Stimulated activated CD8-positive, alpha-beta memory T cell treated with anti-CD3 and anti-CD28 coated beads, Interleukin-7, amount 100 ng/mL, for 48 hours (primary cell): ENCODE measurements at places on chromosomes 2 and 18.

GRCh38 chr2:175004730-175004979, 526 bp downstream of the CHN1 start:
- no peak for DNase-seq

- no peak for DNase-seq
Measured at GRCh38 chr2:226037526-226037925, 638.0 kb downstream of the NYAP2 start.

GRCh38 chr2:130864830-130865800, 28.4 kb downstream of the ARHGEF4 start:
- DNase-seq: no peak

GRCh38 chr2:23746141-23746863, 180.6 kb downstream of the ATAD2B start:
- DNase-seq: no peak

GRCh38 chr2:120653046-120653445, 82.6 kb upstream of the GLI2 start:
- no peak for DNase-seq

- DNase-seq: no peak
Measured at GRCh38 chr2:75892490-75892889, 181.8 kb upstream of the GCFC2 start.

- no peak for DNase-seq
Measured at GRCh38 chr18:67813380-67814028, 297.0 kb upstream of the DSEL start.

GRCh38 chr18:39751921-39752320, 2186.3 kb upstream of the CELF4 start:
- DNase-seq: no peak

DNA sequence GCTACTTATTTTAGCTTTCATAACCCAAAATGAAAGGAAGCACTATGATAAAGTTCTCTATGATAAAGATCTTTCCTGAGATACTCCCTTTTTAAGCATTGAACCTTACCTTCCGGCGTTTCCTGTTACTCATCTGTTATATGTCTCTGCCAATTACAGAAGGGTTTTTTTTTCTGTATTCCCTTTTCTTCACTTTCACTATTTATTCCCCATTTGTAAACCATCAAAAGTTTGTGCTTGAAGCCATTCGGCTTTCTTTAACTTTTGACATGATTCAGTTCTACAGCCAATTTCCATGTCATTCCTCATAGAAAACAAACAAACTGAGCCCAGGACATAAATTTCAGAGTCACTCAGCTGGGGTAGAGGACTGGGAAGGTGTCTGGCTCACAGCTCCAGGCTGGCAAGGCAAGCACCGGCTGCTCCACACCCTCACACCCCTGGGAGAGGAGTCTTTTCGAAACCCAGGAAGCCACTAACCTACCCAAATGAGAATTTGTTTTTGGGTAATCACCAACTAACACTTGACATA, 429.4 kb upstream of the TRIB2 start:
- no peak for DNase-seq

GRCh38 chr2:230711224-230711623, 1.4 kb upstream of the CAB39 start:
- no peak for DNase-seq

DNA sequence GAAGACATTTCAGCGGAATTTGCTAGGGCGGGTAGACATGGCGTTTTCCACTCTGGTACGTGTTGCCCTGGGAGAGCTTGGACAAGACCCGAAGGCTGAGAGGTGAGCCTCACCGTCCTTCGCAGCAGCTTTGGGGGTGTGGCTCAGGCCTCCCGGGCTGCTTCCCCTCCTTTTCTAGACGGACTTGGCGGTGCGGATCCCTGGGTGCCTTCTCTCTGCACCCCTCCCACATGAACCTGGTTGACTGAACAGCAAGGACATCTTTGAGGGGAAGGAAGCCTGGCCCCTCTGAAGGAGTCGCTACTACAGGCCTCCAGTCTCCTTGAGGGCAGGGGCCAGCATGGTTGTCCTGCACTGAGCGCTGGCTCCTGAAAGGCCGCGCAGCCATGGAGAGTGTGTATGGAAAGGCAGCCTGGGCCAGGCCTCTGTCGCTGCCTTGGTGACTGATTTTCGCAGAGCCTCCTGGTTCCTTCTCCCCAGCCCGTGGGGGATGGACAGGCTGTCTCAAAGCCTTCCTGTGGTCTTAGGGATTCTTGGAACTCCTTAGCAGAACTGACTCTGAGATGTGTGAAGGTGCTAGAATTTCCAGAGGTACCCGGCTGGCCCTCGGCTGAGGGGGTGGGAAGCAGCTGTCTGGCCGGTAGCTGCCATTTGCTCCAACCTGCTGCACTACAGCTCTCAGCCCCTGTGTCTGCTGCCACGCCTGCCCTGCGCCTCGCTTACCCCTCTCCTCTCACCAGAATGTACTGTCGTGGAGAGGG, 9.9 kb downstream of the CNNM4 start:
- no peak for DNase-seq

DNA sequence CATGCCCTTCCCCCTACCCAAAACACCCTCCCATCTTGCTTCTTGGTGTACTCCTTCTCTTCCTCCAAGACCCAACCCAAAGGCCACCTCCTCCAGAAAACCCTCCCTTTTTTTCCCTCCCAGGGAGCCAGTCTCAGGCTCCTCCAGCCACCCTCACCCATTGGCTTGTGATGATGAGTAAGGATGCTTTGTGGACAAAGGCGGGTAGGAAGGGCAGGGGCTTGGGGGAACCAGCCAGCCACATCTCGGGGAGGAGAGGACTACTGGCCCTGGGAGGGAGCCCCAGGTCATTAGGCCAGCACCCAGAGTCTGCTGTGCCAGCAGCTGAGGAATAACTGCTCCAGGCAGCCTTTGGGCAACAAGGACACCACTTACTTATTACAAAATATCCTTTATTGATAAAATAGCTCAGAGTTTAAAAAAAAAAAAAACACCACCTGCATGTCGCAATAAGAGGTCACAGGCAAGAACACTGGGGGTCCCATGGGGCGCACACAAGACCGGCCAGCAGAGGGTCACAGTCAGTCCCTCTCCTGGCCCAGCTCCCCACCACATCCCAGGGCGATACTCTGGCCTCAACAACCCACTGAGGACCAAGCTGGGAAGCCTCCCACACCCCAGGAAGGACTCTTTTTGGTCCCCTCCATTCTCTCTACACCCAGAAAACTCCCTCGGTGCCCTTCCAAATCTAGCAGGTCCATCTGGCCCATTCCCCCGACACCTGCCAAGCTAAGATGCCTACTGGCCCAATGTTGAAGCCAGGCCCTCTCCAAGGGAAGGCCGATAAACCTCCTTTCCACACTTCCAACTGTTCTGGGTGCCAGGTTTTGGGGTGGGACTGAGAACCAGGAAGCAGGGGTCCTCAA, 3.6 kb downstream of the ADRA2B start:
- DNase-seq: no peak

GRCh38 chr18:50397023-50397422, 22.2 kb downstream of the SKA1 start:
- DNase-seq: no peak

DNA sequence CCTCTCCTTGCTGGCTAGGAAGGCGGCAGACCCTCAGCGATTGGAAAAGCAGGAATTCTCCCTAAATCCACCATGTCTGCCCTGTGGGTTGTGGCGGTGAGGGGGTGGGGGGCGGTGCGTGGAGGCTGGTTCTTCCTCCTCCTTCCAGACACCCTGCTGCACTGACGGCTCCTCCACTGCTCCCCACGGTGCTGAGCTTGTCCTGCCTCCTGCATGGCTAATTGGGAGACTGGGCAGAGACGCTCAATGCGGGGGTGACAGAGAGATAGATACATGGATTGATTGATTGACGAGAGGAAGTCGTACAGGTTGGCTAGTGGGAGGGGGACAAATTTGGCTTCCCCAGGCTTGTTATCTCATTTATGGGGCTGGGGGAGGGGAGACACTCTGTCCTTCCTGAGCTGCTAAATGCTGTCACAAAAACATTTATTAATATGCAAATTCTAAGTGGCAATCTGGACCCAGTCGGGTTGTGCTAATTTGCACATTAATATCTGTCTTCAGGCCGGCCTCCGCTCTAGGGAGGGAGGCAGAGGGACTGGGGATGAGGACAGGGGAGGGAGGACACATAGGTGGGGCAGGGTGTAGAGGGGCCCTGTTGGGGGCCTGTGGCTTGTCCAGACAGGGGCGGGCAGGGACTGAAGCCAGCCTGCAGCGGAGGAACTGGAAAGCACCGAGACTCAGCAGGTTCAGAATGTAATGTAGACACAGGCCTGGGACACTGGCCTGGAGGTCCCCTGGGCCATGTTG, 181.6 kb downstream of the CELF4 start:
- DNase-seq: no peak

- no peak for DNase-seq
Measured at GRCh38 chr2:64692401-64692800, 38.7 kb upstream of the SERTAD2 start.

- DNase-seq: no peak
Measured at GRCh38 chr2:235312571-235312970, 181.3 kb upstream of the AGAP1 start.

- DNase-seq: no peak
Measured at GRCh38 chr2:98585386-98585785, 22.9 kb downstream of the COA5 start.

DNA sequence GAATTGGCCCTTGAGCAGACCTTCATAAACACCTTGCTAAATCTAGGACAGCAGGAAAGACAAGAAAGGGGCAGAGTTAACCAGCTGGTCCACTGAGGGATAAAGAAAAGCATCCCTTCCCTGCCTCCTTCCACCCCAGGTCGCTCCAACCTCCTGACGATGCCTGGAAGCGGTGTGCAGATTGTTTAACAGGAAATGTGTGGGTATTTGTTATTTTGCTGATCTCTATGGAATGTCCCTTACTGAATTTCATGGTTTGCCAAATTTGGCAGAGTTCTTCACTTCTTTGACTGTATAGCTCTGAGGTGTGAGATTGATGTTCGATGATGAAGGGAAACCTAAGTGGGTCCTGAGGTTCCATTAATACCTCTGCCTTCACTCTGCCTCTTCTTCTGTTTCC, 72.9 kb downstream of the MAP3K20 start:
- no peak for DNase-seq

GRCh38 chr2:85253890-85254289, 73.9 kb downstream of the TGOLN2 start:
- DNase-seq: no peak

GRCh38 chr2:184633726-184634125, 35.4 kb downstream of the ZNF804A start:
- no peak for DNase-seq

DNA sequence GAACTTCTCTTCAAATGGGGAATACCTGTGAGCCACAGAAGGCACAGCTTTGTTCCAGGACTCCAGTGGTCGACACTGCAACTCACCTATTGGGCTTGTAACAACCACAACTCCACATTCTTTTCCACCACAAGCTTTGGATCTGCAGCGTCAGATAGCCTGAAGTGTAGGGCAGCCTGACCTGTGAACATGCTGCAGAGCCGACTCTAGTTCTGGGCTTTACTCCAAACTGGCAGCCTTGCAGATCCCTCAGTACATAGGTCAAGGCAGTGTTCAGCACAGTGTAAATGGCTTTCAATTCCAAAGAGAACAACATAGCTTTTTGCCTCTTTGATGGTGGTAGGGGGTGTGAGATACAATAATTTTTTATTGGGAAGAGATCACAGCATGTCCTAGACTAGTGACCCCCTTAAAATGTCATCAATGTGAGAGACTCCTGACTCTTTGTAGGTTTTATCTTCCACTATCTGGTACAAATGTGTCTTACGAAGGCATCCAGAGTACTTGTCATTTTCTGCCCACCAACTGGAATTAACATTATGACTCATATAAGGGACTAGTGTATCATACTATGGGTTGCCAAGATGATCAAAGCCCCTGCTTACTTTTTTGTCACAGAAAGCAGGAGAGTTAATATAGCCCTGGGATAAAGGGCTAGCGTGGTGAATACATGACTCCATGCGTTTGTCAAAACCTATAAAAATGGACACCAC, 149.8 kb downstream of the COPS8 start:
- no peak for DNase-seq

- DNase-seq: no peak
Measured at GRCh38 chr2:202932425-202933138, 20.5 kb downstream of the CARF start.

DNA sequence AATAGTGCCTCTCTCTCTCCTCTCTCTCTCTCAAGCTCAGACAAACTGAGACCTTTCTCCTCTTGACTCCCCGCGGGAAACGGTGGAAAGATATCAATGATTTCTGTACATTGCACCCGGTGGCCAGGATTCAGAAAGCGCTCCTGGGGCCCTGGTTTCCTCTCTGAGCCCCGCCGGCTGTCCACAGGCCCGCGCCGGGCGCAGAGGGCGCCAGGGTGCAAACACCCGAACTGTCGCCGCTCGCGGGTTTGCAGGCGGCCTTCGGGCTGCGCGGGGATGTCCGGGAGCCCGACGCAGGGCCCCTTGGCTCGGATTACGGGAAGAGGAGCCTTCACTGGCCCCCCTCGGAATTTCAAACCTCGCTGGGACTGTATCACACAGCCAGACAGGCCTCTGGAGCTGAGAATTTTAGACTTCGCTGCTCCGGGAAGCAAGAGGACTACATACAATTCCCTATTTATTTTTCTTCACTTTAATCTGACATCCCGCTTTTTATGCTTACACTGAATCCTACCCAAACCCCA, 5.2 kb upstream of the EN1 start:
- no peak for DNase-seq

- no peak for DNase-seq
Measured at GRCh38 chr2:203071148-203071547, 56.5 kb downstream of the NBEAL1 start.

DNA sequence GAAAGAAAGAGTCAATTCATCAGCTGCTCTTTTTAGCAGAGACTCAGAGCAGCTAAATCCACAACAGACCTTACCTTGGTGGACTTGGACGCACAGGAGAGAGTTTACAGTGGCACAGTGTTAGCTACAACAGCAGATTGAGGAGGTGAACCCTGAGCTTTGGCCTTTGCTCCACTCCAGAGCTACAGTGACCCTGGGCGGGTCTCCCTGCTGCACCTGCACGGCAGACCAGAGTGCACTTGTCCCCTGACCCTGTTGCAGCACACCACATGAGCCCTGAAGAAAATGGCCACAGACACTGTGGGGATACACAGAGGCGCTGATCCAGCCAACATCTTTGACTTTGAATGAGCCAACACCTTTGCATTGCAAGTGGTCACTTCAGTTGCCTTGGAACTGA, 11.0 kb downstream of the SLC19A3 start:
- DNase-seq: no peak

DNA sequence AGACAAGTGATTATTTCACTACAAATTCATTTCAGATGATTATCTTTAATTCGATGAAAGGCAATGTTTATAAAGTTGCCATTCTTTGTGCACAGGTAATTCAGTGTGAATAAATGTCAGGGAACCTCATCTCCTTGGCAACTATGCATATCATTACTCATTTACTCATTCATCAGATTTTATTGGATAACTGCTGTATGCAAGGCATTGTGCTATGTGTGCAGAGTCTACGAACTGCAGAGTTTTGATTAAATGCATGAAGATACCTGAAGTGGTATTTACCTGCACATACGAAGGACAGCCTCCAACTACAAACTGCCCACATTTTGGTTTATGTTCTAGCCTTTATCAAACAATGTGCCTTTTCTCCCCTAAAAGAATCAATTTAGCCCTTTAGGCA, 3.5 kb downstream of the RND3 start:
- DNase-seq: no peak

GRCh38 chr2:53629501-53629900, 138.1 kb upstream of the CHAC2 start:
- no peak for DNase-seq

- no peak for DNase-seq
Measured at GRCh38 chr18:8754995-8755960, 49.9 kb downstream of the MTCL1 start.

GRCh38 chr2:57728691-57729090, 317.9 kb upstream of the VRK2 start:
- no peak for DNase-seq

- no peak for DNase-seq
Measured at GRCh38 chr2:199966405-199966804, 11.0 kb downstream of the MAIP1 start.

- DNase-seq: no peak
Measured at GRCh38 chr18:48792141-48792540, 158.6 kb downstream of the SMAD7 start.
